Common myeloid progenitor, CD34-positive (primary cell): ENCODE measurements at places on chromosomes 3 and 15.
A peak's percentile ranks its signal among the peaks of the same experiment; 100 is the strongest.

- peak; percentile 12 for DNase-seq
Observed at GRCh38 chr3:47578119-47578632, 489 bp downstream of the CSPG5 start.

DNA sequence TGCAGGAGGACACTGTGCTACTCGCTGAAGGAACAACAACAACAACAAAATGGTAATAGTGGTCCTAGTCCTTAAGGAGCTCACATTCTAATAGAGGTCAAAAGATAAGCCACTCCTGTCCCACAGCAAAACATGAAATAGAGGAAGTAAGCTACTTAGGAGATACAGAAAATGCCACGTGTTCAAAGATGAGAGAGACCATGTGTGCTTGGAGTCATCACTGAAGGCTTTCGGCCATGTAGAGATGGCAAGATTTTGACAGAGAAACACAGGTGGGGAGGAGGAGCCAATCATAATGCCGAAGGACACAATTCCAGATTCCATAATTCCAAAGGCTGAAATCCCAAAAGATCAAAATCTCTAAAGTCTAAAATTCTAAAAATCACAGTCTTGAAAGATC, 24.8 kb upstream of the RIOX2 start:
- DNase-seq: no peak

- DNase-seq: peak; percentile 31
Observed at GRCh38 chr15:69359722-69360121, 54.4 kb upstream of the KIF23 start.

GRCh38 chr3:65888980-65889706, 149.6 kb downstream of the MAGI1 start:
- DNase-seq: no peak

GRCh38 chr15:99435877-99436541, 129.8 kb upstream of the MEF2A start:
- DNase-seq: no peak

GRCh38 chr3:77919244-77919643, 879.3 kb downstream of the ROBO2 start:
- no peak for DNase-seq
